AG04450 (cell line): ENCODE measurements at places on chromosomes 3 and 15.

DNA sequence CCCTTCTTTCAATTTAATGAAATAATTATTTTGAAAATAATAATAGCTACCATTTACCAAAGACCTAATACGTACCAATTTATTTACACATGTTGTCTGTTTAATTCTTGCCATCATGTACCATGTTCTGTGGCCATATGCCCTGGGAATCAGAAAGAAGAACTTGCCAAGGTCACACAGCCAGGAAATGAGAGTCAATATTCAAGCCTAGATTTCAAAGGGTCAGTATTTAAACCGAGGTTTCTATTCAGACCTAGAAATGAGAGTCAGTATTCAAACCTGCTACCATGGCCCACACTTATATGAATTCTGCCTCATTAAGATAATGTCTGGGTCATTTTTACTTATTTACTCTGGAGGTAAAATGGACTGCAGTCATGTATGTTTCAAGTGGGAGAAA is 103.6 kb upstream of the TBL1XR1 start:
- DNase-seq = no peak

GRCh38 chr3:32877598-32877997 is 59.8 kb downstream of the TRIM71 start:
- no peak for DNase-seq

- DNase-seq = no peak
These were observed at the start of gene FOXP1 for GRCh38 chr3:71583566-71584393. Gene FOXP1, minus strand, starts transcription at chr3:71583728. Its CDS starts 385,347 bp downstream, at chr3:71198381.

DNA sequence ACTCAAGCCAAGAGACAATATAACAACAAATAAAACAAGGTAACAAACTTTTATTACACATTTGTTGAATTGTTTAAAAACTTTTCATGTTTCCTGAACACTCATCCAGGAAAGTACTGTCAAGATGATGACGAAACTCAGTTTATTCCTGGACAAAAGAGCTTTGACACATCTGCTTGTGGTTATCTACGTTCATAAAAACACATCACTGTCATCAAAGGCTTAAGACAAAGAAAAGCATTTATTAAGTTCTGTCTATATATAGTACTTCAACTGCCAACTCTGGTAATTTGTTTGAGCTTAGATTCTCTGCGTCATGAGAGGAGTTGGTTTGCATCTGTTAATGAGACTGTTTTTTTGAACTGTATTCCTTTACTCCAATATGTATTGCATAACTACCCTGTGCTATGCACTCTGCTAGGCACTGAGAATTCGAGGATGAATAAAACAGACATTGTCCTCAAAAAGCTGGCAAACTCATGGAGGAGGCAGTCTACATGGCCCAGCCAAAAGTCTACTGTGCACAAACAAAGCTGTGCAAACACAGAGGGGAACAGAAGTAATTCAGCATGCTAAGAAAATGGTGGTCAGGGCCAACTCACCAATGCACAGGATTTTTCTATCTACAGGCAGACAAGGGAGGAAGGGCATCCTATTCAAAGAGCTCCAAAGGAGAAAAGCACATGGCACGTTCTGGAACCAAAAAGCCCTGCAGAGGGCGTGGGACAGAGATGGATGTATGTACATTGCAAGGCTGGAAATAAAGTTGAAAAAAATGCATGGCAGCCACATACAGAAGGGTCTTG is 21.5 kb downstream of the PLD1 start:
- no peak for DNase-seq

- no peak for DNase-seq
These were observed 273.3 kb downstream of the RPLP1 start for GRCh38 chr15:69725957-69726356.

GRCh38 chr3:165347526-165347925 is 151.3 kb upstream of the SLITRK3 start:
- DNase-seq = no peak

DNA sequence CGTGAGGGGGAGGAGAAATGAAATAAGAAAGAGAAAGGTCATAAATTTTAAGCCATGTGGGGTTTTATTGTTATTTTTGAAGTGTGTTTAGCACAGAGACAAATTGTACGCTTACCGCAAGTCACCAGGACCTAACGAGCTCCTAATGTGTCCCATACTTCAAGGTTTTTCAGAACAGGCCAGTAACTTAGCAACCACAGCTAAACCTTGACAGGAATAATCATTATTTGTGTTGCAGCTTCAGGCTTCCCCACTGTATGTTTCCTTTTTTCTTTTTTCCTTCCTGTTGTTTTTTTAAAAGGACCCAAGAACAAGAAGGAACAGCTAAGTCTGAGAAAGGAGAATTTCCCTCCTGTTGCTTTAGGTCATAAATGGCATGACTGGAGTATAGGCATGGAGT is 160.8 kb downstream of the TUSC7 start:
- no peak for DNase-seq

GRCh38 chr3:184379358-184380184 is at the start of gene CHRD:
Gene CHRD, plus strand, starts transcription at chr3:184380054. Its CDS starts 265 bp downstream, at chr3:184380319.
- DNase-seq = no peak

DNA sequence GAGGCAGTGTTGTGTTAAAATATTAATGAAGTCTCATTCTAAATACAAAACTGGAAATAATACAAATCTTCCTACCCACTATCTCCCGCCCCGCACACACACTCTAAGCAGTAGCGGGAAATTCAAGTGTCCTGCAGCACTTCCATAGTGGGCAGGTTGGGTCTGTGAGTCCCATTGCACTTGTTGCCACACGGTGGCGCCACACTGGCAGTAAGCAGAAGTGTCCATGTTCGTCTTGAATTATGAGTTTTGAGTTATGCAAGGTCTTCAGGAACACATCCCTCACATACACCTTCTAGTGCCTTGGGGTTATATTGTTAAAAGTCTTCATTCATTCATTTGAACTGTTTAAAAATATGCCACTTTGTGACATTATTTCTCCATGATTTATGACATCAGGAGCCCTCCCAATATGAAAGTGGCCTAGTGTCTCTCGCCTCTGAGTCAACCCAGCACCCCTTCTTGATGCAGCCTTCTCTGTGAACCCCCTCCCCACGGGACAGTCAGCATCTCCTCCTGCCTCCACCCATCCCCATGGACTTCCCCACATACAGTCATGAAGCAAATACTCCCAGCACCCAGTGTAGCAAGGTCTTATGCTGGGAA is 17.6 kb upstream of the CCDC174 start:
- peak; percentile 7 for DNase-seq
